ENCODE measurements at places on chromosomes 16 and 17.

- no peak for DNase-seq
Measured at GRCh38 chr16:86566601-86566965, at the start of gene FOXC2. TSS of gene FOXC2 (plus strand) at chr16:86566829. CDS start at chr16:86567336, 507 bp downstream.

GRCh38 chr17:77373299-77374169, 232.8 kb downstream of the SEC14L1 start:
- peak; percentile 44 for DNase-seq

DNA sequence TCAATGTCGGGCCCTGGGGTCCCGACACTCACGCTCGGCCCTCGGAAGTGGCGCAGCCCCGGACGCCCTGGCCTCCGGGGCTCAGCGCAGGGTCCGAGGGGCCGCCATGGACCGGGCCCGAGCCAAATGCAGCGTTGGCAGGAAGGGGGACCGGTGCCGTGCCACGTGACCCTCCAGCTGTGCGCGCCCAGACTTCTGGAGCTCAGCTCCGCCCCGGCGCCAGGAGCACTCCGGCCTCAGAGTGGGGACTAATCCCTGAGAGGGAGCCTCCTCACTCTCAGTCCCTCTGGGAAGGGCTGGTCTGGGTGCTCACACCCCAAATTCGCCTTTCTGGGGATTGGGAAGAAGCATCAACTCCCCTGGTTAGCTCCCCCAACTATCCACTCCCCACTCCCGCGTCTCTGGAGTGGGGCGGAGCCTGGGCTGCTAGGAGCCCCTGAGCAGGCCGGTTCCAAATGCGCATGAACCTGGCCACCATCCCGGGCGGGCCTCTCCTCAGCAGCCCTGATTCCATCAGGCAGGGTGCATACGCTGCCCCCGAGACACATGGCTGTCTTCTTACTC, at the start of gene B3GNT9:
Gene B3GNT9 (minus strand): TSS at position 166 of the 564 bp plus-strand sequence. CDS start 513 bp downstream, outside the sequence.
- peak; percentile 36 for DNase-seq

GRCh38 chr16:17556276-17557052, 85.7 kb upstream of the XYLT1 start:
- no peak for DNase-seq

- DNase-seq, result no peak
Measured at GRCh38 chr17:17752821-17753321, 71.6 kb downstream of the RAI1 start.

- peak; percentile 67 for DNase-seq
Measured at GRCh38 chr17:60142872-60143499, 6.8 kb upstream of the CA4 start.

DNA sequence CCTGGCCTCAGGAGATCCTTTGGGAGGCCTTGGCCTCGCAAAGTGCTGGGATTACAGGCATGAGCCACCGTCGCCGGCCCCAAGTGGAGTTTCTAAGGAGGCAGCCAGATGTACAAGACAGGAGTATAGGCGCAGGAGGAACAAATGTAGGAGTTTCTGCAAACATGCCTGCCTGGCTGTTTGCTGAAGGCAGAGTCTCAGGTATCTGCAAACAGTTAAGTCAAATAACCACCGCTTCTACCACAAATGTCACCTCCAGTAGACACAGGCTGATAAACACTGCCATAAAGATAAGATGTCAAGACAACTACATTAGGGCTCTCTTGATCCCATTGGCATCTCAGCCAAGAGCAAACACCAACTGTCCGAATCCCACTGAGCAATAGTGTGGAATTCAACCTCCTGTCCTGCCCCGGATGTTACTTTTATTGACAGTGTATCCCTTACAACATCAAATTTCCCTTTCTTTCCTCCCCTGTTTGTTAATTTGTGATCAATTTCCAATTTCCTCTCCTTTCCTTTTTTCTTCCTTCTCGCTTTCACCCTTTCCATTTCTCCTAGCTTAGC, 5.6 kb upstream of the COG1 start:
- no peak for DNase-seq

DNA sequence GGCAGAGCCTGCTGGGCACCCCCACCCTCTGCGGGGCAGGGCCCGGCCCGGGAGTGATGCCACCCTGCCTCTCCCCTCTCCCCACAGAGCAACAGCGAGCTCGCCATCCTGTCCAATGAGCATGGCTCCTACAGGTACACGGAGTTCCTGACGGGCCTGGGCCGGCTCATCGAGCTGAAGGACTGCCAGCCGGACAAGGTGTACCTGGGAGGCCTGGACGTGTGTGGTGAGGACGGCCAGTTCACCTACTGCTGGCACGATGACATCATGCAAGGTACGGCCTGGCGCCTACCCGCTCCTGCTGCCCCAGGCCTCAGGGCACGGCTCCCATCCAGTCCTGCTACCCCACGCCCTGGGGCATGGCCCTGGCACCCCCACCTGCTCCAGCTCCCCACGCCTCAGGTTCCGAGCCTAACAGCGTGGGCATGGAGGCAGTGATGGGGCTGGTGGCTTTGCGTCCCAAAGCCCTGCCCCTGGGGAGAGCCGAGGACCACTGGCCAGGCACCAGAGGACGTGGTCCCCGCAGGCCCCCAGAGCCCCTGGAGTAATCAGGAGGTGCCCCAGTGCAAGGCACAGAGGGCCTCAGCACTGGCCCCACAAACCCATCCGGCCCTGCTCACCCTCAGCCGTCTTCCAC, 38.4 kb downstream of the TSC2 start:
- no peak for DNase-seq

GRCh38 chr17:18187821-18188761, 4.5 kb downstream of the ALKBH5 start:
- DNase-seq, result peak; percentile 28

DNA sequence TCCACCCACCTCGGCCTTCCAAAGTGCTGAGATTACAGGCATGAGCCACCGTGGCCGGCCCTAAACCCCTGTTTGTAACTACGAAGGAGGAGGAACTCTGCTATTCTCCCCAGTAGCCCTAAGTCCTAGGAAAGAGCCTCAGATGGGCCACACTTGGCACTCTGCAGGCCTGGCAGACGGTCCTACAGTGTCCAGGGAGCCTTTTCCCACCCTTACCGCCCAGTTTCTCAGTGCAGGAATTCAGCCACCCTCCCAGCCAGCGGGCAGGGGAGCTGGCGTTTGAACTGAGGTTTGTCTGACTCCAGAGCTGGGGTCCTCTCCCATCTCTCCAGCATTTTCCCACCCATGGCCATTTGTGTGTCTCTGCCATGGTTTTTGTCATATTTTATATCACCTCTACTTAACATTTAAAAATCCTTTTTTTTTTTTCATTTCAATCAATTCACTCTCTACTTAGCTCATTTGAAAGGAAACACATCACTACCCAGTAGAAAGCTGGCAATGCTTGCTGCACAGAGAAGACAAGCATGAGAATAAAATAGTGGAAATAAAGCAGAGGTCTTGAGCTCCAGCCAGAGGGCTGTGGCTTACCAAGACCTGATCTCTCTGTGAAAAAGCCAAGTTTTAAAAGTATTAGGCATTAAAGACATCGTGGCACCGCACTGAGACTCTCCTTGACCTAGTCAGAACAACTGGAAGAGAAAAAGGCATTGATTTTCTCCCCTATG, 34.9 kb downstream of the BCO1 start:
- DNase-seq, result no peak

Data from CD4-positive, alpha-beta T cell treated with Interleukin-15 for 4 hours (primary cell).